ENCODE measurements at places on chromosomes 13 and 19.

GRCh38 chr13:33205804-33206221 is 79.7 kb downstream of the STARD13 start:
- no peak for DNase-seq

DNA sequence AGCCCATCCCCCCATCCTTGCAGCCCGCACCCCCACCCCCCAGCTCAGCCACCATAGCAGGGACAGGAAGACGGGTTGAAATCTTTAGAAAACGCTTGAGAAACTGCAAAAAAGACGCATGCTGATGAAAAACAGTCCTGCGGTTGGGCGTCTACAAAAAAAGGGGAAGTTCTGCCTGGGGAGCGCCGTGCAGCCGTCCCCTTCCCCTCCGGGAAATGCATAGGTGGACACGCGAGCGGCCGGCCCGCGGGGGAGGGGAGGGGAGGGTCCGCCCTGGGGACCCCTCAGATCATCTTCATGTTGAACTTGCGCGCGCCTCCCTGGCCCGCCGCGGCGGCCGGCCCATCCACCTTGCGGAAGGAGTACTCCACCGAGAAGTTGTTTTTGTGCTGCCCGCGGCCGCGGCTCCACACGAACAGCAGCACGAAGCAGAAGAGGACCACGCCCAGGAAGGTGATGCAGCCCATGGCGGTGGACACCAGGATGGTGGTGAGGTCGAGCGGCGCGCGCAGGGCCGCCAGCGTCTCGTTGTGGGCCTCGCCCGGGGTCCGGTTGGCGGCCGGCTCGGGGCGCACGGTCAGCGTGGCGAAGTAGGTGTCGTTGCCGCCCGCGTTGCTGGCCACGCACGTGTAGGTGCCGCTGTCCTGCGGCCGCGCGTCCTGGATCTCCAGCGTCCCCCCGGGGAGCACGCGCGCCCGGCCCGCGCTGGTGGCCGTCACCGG is 7.9 kb upstream of the PEAK3 start:
- DNase-seq = peak; percentile 72

- DNase-seq = no peak
These were observed 23.1 kb upstream of the COG3 start for GRCh38 chr13:45441633-45442032.

- no peak for DNase-seq
These were observed 241.0 kb downstream of the KLF5 start for GRCh38 chr13:73299787-73300186.

- DNase-seq = no peak
These were observed at the start of gene OXGR1 for GRCh38 chr13:96994017-96994857. OXGR1 (minus strand) TSS chr13:96994476; CDS start chr13:96987759, 6,717 bp downstream.

DNA sequence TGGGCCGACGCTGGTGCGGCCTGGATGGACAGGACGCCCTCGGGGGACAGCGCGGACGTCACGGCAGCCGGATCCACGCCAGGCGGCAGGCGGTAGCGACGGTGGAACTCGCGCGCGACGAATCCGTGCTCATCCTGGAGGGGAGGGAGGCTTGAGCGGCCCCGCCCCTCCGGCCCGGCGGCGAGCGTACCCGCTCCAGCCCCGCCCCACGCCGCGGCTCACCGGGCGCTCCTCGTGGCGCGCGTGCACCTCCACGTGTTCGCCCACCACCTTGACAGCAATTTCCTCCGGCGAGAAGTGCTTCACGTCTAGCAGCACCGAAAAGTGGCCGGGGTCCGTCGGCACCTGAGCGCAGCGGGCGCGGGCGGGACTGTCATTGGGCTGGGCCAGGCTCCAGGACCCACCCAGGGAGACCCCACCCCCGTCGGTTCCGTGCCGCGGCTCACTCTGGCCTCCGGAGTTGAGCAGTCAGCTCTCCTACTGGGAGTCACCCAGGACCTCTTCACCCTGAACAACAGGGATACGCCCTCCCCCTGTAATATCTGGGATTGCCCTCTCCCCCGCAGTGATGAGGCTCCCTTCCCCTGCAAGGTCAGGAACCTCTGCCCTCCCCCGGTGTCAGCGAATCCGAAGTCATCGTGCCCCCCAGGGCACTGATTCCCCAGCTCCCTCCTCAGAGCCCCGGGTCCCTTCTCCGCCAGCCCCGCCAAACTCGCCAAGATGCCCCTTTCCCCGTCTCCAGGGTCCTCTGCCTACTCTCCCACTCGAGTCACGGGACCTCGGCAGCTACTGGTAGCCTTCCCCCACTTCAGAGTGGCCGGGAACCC is 1.1 kb downstream of the HSPB6 start:
- DNase-seq = peak; percentile 61

DNA sequence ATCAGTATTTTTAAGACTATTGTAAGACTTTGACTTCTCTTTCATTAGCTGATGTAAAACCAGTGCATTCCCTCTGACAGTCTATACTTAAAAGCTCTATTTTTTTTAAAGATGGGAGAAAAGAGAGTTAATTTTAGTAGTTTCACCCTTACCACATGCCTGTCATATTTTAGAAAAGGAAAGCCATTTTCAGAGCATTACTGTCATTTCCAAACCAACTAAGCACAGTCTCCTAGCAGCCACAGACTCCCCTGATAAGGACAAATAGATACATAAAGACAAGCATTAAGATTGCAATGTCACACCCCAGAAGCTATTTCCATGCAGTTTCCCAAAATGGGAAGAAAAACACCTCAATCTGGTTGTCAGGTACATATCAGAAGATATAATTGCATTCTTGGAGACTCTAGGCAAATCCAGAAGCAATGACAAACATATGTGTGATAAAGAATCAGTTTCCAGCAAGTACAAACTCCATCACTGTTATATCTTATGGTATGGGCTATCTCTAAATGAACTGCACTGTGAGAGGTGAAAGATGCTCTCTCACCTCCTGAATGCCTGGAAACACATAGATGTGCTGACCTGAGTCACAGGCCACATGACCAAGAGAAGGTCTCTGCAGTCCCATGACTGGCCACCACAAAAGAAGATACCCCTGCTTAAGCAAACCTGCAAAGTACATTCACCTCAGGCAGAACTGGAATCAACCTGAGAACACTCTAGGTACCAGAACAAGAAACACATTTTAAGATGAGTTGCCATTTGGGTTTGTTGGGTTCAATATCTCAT is 303.3 kb downstream of the POU4F1 start:
- DNase-seq = no peak

- no peak for DNase-seq
These were observed 153.4 kb downstream of the DPF1 start for GRCh38 chr19:38070573-38070972.

DNA sequence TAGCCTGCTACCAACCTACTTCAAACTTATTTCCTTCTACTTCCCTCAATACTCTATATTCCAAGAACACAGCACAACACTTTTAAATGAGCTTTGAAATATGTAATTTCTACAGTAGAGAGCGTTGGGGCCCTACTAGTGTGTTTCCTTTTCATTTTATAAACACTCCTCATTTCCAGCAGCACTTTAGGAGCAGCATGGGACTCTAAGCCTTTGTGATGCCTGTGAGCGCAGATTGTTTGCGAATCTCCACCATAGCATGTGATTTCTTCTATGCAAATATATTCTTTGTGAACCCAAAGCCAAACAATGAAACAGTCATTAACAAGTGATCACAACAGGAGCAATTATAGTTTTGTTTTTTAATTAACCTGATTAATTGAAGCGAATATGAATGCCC is 3.6 kb downstream of the SOHLH2 start:
- DNase-seq = no peak

- DNase-seq = no peak
These were observed 370.8 kb downstream of the ZNF536 start for GRCh38 chr19:30743011-30743410.

DNA sequence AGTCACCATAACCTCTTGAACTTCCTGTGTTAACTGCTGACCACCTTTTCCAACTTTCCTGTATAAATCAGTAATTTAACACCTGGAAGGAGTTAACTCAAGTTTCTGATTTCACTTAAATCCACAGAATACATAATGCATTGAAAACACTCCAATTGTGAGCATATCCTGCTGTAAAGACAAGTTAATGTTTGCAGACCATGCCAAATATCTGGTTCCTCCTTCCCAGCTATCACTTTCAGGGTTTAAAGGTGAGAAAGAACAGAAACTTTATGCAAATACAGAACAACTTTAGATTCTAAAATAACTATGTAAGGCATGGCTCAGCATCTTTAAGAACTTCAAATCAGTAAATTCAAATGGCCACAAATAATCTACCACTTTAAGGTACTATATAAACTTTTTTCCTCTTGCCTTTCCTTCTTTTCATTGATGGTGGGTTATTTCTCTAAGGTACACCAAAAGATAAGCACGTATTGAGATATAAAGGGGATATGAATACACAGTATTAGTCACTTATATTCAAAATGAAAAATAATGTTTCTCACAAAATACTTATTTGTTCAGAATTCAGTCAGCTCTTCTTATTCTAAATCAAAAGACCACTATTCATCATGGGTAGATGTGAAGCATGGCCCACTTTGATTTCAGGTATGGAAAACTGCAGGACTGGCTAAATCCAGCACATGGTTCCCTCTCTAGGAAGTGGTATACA is 6.6 kb upstream of the TPTE2 start:
- DNase-seq = no peak

GRCh38 chr13:50668691-50669271 is 174.7 kb downstream of the DLEU7 start:
- DNase-seq = no peak

- DNase-seq = no peak
These were observed 86.6 kb downstream of the TNFRSF19 start for GRCh38 chr13:23656637-23657371.

GRCh38 chr19:46928951-46929350 is 68.2 kb downstream of the ARHGAP35 start:
- DNase-seq = no peak

DNA sequence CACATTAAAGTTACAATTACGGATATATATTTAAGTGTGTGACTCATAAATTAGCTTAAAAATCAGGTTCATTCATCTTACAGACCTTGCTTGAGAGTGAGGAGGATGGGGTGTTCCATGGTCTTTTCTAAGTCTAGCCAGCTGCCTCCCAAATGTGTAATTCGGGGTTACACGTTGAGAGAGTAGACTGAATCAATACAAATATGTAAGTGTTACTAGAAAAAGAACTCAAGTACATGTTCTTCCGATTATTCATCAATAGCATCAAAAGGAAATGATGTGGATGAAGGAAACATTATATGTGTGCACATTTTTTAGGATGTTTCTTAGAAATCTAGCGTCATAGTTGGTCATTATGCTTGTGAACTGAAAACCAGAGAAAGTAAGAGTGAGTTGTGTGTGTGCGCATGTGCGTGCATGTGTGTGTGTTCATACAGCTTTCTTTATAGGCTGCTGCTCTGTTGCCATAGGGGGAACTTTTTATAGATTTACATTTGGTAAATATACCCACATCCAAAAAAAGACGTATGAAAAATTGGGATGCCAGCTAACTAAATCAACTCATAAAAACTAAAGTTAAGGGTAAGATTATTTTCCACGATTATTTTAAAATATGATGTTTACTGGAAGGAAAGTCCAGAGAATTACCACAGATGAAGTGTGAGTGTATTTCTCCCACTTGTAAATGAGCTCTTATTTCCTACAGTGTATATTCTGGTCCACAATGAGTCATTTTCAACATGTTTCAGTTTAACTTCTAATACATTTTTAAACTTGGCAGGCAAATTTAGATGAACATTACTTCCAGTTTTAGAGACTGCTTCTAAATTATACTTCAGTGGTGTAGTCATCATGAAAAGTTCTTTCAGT is 82.4 kb downstream of the PIBF1 start:
- DNase-seq = no peak

- DNase-seq = no peak
These were observed 340.6 kb downstream of the KCNRG start for GRCh38 chr13:50355797-50356196.

GRCh38 chr13:25225970-25226369 is 53.9 kb upstream of the AMER2 start:
- DNase-seq = no peak

GRCh38 chr19:5466814-5467291 is 11.6 kb downstream of the ZNRF4 start:
- no peak for DNase-seq

GRCh38 chr19:2047449-2048103 is 3.5 kb downstream of the MKNK2 start:
- no peak for DNase-seq

DNA sequence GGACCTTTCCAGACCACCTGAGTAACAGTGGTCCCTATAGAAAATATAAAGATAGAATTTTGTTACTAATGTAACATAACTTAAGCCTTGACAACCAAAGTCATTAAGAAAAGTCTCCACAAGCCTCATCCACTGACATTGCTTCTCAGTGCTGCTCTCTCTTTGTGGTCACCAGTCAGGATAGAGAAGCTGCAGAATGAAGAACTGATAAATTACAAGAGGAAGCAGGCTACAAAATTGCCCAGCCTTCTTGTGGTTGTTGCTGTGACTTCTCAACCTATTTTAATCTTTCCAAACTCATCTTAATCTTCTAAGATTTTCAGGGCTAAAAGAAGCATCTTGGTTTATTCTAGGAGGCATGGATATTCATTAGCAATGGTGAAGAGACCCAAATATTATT is 343.8 kb downstream of the MZT1 start:
- no peak for DNase-seq

- DNase-seq = no peak
These were observed 4.9 kb downstream of the ZNF878 start for GRCh38 chr19:12047868-12048267.

DNA sequence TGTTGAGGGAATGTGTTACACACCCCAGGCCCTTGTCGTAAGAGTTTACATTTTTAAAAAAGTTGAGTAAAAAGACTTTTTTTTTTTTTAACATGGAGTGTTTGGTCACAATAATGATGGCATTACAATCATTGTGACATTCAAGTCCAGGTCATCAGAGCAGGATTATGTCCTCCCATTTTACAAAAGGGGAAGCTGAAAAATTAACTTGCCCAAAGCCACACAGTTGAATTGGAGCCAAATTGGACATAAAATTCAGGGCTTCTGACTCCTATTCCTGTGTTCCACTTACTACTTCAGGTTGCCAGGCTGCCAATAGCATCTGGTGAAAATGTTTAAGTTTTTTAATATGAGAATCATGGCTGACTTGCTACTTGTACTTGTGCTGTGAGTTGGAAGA is 49.3 kb downstream of the DLEU7 start:
- DNase-seq = no peak

DNA sequence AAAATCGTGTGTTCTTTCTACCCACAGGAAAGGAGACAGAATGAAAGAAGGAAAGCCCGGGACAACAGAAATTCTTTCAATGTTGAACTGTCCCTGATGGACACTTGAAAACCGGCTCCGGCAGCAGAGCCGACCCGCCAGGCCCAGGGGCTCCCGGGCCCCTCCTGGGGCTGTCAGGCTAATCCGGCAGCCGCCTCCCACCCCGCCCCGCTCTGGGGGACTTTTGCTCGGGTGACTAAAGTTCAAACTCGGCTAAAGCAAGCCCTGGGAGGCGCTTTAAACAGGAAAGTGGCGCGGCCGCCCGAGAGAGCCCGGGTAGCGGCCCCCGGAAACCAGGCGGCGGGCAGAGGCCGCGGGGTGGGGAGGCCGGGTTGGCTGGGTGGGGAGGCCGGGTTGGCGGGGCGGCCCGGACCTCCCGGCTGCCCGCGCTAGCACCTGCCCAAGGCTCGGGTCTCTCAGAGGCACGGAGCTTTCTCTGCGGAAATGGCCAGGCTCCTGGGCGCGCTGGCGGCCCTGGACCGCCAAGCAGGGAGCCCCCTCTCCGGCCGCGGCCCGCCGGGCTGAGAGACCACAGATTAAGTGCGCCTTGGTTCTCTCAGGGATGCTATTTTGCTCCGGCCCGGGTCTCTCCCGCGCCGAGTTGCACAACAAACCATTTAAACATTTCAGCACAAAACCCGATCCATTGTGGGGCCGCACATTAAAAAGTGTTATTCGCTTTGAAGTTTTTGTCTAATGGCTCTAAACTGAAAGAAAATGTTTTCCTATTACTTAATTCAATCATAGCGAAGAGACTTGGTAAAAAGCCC is 2.6 kb upstream of the GSX1 start:
- no peak for DNase-seq

All from CD4-positive, alpha-beta T cell treated with Interferon gamma for 1 hour (primary cell).